Stimulated activated naive CD8-positive, alpha-beta T cell treated with anti-CD3 and anti-CD28 coated beads, Interleukin-15, amount 100 ng/mL, for 72 hours (primary cell): ENCODE measurements at places on chromosomes 1 and 21.

DNA sequence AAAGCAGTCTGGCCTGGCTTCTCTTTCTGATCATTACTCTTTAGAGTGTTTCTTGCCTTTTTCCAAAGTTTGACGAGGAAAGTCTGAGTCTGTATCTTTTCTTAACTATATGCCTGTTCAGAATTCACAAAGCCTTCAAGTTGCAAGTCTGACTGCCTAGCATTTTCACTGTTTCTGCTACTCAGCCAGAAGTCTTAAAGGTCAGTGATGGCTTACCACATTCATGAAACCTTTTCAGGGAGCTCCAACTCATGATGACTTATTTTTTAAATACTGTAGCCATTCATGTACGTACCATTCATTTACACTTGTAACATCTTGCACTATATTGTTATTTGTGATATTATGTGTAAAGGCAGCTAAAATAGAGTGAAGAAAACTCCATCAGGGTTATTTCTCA is 58.2 kb downstream of the TNFSF4 start:
- DNase-seq: no peak

- DNase-seq: no peak
Observed at GRCh38 chr1:206674745-206675175, 9.9 kb upstream of the MAPKAPK2 start.

- no peak for DNase-seq
Observed at GRCh38 chr1:202010180-202011015, at the start of gene ELF3. Gene ELF3 (plus strand): TSS chr1:202010587. CDS start chr1:202011137, 550 bp downstream.

DNA sequence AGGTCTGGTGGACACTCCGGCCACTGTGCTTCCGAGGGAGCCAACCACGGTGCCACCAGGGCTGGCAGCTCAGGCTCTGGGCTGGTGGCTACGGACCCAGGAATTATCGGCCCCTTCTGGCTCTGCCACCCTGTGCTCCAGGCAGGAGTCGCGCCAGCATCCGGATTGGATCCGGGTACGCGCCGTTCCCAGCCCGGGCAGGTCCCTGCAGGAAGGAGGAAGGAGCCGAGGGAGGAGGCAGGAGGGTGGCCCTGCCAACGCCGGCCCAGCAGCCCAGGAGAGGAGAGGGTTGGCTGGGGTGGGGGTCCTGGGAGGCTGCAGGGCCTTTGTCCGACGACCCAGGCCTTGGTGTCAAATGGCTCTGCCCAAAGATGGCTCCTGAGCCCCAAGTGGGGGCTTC is 160.5 kb downstream of the CASZ1 start:
- DNase-seq: no peak

DNA sequence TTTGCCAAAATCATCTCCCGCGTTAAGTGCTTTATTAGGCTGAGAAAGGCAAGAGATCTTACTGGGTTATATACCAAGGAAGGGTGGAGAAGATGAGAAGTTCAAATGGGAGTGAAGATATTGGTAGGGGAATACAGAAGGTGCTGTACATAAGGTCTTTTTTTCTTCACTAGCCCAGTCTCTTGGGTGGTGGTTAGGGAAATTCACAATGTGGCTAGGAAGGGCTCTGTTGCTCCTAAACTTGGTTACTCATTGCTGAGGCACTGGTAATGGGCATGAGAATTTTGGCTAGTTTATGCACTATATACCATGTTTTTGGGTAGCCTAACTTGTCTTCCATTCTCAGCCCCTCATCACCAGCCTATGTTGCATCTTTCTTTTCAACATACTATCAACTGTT is 50.6 kb downstream of the LHX4 start:
- no peak for DNase-seq

DNA sequence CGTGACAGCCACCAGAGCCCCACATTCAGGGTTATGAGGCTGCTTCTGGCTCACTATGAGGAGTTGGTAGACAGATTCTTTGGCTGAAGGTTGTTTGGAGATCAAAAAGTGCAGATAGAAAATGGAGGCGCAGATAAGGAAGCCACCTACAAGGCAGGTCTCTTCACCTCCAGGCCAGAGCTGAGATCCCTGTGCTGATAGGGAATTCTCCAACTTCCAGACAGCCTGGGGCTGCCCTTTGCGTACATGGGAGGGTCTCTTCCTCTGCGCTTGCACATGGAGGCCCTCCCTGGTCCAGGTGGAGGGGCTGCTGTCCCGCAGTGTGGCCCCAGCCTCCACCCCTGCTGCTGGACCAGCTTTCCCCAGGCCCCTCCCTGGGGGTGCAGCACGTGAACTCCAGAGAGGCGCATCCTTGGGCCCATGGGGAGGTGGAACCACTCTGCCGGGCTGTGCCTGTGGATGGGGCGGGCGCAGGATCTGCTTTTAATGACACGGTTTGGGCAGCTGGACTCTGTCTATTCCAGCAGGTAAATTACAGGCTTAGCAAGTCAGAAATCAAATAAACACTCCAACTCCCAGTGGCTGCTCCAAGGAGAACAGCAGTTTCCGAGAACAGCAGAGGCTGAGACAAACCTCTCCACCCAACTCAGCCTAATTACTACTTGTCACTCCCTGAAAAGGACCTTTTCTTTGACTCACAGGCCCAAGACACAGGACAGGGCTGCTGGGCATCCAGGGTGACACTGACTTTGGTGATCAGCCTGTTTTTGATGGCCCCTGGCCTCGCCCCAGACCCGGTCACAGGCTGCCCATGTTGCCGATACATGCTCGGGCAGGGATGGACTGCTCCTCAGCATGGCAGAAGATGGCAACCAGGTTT is 12.4 kb downstream of the OXCT2 start:
- DNase-seq: no peak

DNA sequence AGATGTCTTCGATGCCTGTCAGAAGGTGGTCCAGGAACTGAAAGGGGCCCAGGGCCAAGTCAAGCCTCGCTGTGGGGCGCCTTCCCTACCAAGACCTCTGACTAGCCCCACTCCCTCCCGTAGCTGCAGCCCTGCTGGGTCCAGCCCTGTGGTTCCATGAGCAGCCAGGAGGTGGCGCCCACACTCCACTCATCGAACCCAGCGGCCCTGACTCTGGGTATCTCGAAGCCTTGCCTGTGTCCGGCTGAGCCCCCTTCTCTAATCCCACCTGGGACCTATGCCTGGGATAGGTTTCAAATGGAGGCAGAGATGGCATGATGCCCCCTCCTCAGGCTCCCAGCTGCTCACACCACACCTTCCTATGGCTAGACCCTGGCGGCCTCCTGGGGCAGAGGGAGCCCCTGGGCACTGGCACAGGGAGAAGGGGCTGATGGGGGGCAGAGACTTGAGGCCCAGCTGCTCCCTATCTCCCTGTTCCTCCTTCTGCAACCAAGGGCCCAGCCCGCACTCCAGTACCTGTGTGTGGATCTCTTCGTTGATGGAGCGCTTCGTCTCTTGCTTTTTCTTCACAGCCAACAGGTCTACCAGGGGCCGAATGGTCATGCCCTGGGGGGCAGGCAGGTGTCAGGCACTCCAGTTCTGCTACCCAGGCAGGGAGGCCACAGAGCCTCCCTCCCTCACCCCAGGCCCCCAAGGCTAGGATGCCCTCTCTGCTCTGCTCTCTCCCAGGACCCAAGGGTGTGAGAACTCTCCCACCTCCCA is 52.0 kb downstream of the SLC9A1 start:
- DNase-seq: peak; percentile 79

DNA sequence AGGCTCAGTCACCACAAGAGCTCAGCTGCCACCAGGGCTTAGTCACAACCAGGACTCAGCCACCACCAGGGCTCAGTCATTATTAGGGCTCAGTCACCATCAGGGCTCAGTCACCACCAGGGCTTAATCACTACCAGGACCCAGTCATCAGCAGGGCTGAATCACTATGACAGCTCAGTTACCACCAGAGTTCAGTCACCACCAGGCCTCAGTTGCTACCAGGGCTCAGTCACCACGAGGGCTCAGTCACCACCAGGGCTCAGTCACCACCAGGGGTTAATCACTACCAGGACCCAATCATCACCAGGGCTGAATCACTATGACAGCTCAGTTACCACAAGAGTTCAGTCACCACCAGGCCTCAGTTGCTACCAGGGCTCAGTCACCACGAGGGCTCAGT is 196.2 kb downstream of the NPHP4 start:
- DNase-seq: no peak

DNA sequence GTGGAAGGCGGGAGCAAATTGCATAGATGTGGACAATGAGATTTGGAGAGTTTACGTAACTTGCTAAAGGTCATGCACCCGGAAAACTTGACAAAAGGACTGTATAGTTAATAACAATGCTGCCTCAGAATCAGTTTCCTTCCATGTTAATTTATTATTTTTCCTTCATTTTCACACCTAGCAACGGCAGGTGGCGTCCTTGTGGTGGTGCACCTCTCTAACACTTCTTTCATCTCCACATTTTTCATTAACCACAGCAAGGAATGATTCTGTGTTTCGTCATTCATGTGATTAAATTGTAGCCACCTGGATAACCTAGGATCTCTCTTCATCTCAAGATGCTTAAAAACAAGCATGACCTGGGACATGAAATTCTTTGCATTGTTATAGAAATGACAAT is 2133.0 kb downstream of the NCAM2 start:
- no peak for DNase-seq

GRCh38 chr1:72734415-72734814 is 452.1 kb upstream of the NEGR1 start:
- DNase-seq: no peak

GRCh38 chr1:12078938-12079861 is 16.1 kb downstream of the TNFRSF8 start:
- DNase-seq: peak; percentile 52

DNA sequence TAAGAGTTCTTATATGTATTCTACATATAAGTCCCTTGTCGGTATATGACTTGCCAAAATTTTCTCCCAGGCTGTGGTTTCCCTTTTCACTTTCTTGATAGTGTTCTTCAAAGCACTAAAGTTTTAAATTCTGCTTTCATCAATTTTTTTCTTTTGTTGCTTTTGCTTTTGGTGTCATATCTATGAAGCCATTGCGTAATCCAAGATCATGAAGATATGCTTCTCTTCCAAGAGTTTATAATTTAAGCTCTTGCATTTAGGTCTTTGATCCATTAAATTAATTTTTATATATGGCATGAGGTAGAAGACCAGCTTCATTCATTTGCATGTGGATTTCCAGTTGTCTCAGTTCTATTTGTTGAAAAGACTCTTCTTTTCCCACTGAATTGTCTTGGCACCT is 22.2 kb downstream of the DESI2 start:
- DNase-seq: no peak

DNA sequence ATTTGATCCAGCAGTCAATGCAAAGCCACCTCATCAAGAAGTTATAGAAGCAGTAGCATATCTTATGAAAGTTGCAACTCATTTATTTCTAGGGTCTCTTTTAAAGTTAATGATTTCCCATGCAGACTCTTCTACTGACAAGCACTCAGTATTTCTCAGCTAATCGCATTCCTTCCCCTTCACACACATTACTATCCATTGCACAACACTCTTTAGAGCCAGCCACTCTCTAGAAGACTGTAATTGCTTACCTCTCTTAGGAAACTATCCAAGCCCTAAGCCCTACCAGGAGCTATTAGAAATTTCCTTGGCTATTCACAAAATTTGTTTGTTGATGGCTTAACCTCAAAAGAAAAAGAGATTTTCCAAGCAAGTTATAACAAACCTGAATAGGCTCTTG is 106.0 kb downstream of the ADAMTS1 start:
- DNase-seq: no peak

DNA sequence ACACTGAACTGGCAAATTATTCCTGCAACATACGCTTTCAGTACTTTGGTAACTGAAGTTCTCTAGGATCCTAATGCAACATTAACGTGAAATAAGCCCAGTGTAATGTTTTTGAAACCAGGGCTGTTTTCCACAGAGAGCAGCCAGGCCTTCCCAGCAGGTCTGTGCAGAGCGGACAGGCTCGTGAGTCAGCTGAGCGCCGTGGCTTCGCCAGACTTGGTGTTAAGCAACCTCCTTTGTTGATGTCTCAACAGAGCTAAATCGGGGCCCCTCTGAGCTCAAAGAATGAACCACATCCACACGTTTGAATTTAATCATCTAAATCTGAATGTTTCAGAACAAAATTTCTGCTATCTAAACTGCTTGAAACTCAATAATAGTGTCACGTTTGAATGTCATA is 181.8 kb upstream of the FMN2 start:
- no peak for DNase-seq

- DNase-seq: peak; percentile 27
Observed at GRCh38 chr1:47262787-47263413, 30.9 kb upstream of the TAL1 start.

DNA sequence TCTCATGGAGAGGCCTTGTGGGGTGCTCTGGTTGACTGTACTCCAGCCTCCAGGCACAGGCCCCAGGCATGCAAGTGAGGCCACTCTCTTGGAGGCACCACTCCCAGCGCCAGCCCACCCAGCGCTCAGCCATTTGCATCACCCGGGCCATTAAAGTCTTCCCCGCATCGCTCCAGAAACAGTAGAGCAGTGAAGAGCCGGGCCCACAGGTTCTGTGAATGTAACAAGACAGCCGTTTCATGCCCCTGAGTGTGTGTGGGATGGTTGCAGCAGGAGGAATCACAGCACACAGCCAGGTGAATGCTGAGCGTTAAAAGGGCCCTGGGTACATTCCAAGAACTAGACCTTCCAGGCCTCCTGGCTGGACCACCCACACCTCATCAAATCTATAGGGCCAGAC is 19.0 kb upstream of the CD2 start:
- no peak for DNase-seq

GRCh38 chr1:181208083-181208482 is 119.6 kb downstream of the IER5 start:
- no peak for DNase-seq

- no peak for DNase-seq
Observed at GRCh38 chr21:44518686-44519085, 21.3 kb downstream of the KRTAP10-1 start.

- DNase-seq: no peak
Observed at GRCh38 chr21:33327792-33328433, 3.1 kb downstream of the IFNAR1 start.

GRCh38 chr1:66951513-66951912 is 26.7 kb downstream of the MIER1 start:
- no peak for DNase-seq

- no peak for DNase-seq
Observed at GRCh38 chr1:39898648-39899603, 2.8 kb downstream of the MYCL start.

- no peak for DNase-seq
Observed at GRCh38 chr1:88566615-88567387, 117.3 kb upstream of the PKN2 start.

GRCh38 chr1:115118611-115119010 is 29.3 kb upstream of the TSPAN2 start:
- no peak for DNase-seq

DNA sequence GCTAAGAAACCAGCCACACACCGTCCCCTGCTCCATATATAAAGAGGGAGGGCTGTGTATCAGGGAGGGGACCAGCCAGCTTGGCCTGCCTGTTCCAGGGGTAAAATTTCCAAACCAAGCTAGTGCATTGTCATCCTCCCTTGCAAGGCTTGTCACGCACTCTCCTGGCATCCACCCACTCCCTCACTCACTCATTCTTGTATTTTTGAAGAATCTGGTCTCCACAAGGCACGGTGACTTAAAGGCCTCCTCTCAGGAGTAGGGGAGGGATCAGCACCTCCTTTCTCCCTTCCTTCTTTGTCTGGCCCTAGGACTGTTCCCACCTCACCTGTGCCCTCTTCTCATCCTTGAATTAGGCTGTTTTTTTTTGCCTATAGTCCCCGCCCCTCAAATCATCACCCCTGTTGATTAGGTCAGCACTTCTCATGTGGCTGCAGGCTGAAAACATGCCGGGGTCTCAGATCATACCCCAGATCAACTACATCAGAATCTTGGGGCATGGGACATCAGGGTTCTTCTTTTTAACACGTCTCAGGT is 5.0 kb downstream of the ABCA4 start:
- no peak for DNase-seq
